NCI-H774 (cell line): ENCODE measurements at places on chromosomes 7 and 10.

DNA sequence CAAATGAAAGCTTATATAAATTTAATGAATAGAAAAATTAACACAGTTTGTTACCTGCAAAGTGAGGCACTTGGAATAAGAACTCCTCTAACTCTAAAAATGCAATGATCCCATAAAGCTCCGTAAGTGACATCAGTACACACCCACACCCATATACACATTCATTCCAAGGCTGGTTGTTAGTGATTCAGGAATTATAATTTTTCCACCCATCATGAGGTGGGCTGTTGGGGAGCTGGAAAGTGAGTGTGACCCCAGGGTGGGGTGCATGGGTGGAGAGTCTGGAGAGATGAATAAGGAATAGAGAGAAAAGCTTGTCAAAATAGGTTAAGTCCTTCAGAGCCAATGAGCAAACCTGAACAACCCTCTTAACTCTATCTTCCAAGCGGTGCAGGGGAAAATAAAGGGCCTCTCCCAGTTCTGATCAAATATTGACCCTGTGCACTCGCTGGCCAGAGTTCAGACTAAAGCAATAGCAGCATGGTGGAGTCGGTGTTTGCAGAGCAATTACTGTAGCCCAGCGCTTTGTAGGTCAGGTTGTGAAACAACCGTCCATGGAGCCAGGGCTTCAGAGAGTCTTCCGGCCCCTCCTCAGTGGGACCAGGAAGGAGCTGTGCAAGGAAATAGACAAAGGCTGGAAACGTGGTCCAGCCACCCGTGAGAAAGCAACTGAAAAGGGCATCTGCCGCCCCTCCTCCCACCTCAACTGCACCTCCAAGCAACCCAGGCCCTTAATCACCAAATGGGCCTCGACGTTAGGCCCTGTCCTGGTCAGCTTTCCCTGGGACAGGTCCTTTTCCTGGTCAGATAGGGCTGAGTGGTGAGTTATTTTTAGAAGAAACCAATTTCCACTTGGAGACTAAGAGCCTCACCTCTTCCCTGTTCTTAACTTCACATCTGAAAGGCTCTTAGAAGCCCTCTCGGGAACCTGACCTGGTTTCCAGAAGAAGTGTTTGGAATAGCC, 61.2 kb downstream of the SH3PXD2A start:
- DNase-seq, result peak; percentile 85

GRCh38 chr7:155962191-155962967, 150.1 kb upstream of the SHH start:
- no peak for DNase-seq

GRCh38 chr10:124378881-124379471, 39.7 kb downstream of the OAT start:
- DNase-seq, result no peak

DNA sequence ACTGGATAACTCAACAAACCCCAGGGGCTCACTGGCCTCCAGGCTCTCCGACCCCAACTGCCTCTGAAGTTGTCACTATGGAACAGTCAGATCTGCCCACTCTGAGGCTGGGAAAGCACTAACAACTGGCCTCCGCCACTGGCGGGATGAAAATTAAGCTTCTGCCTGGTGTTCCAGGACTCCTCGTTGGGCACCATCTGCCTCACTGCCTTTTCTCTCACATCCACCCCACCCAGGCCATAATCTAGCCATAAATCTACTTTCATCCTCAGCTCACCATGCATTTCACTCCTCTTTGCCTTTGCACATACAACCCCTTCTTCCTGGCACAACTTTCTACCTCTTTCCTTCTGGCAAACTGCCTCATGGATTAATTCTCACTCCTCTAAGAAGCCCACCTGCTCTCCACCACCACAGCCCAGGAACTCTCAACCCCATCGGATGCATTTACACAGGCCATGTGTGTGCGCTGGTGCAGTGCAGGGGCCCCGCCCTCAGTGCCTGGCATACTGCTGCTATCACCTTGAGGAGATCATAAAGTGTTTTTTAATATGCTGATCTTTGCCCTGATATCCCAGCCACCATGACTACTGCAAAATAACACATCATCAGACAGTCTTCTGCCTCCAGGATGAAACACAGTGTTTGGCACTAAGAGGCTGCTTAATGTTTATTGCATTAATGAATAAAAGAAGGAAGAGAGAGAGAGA, 4.0 kb downstream of the CDHR1 start:
- DNase-seq, result no peak

DNA sequence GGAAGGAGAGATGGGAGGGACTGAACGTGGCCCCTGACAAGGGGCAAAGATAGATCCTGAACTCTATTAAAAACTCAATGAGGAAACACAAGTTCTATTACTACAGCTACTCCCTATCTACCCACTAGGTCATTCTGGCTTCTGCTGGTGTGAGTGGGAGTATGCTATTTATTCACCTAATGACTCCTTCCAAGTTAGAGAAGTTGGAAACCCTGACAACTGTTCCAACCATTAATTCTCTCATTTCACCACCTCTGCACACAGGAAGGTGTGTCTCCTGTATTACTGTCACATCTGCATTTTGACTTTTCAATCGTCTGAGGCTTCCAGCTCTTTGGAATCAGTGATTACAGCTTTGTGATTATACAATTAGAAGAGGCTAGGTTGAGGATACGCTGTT, 169.4 kb upstream of the ADO start:
- no peak for DNase-seq

GRCh38 chr10:132232023-132232951, 45.5 kb downstream of the DPYSL4 start:
- DNase-seq, result no peak

GRCh38 chr10:131885391-131886165, 15.2 kb upstream of the PPP2R2D start:
- DNase-seq, result no peak

DNA sequence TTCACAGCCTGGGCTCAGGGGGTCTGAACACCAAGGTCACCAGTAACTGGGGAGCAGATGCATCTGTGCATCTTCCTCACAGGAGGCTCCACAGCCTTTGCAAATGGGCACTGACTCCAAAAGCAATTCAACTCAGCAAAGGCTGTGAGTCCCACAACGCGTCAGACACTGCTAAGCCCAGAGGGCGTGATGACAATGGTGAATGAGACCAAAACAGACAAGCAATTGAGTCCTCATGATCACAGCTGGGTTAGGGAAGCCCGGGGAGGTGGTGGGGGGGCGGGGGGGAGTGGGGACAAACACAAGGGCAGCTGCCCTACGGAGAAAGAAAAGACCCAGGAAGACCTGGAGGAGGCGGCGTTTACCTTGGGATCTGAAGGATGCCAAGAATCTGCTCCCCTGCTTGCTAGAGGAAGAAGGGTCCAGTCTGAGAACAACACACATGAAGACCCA, 61.6 kb upstream of the RNF32 start:
- no peak for DNase-seq

DNA sequence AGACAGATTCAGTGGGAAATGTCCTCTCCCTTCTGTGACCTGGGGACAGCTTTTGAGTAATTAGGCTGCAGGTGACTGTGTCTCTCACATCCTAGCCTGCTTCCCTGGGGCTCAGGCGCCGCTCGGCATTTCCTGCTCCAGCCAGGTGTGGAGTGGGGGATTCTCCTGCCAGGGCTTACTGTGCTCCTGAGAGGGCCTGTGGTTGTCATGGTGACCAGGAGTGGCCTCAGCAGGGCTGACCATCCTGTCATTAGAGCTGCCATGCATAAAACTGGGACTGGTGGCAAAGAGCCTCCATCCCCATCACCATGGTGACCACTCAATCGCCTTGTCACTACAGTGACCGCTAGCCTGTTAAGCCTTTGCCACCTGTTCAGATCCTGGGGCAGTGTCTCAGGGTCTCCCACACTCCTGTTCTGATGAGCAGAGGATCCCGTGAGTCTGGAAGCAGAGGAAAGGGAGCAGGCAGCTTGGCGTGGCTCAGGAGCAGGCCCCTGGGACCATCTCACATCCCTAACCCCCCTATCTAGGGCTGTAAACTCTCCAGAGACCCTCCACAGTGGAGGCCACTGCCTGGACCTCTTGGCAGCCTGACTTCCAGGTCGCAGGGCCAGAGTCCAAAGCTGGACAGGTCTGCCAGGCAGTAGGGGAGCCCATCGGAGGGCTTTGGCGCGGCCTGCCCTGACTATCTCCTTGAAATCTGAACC, at the start of gene GCK:
TSS of gene GCK (minus strand) at position 154 of the 707 bp plus-strand sequence. CDS start 486 bp downstream, outside the sequence.
- DNase-seq, result peak; percentile 76

DNA sequence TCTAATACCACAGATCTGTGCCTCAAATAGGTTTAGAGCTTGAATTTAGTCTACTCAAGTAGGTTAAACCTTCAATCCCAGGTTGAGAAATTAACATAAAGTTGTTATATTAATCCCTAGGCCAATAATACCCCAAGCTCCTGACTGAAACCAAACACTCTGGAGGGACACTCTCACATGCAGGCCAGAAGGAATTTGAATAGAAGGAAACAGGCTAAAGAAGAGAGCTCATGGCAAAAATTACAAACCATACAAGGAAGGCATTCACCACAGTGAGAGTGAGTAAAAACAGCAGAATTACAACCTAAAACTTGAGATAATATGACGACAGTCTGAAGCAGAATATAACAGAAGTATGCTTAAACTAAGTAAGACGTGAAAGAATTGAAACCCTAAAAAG, 76.1 kb upstream of the PDK4 start:
- no peak for DNase-seq

DNA sequence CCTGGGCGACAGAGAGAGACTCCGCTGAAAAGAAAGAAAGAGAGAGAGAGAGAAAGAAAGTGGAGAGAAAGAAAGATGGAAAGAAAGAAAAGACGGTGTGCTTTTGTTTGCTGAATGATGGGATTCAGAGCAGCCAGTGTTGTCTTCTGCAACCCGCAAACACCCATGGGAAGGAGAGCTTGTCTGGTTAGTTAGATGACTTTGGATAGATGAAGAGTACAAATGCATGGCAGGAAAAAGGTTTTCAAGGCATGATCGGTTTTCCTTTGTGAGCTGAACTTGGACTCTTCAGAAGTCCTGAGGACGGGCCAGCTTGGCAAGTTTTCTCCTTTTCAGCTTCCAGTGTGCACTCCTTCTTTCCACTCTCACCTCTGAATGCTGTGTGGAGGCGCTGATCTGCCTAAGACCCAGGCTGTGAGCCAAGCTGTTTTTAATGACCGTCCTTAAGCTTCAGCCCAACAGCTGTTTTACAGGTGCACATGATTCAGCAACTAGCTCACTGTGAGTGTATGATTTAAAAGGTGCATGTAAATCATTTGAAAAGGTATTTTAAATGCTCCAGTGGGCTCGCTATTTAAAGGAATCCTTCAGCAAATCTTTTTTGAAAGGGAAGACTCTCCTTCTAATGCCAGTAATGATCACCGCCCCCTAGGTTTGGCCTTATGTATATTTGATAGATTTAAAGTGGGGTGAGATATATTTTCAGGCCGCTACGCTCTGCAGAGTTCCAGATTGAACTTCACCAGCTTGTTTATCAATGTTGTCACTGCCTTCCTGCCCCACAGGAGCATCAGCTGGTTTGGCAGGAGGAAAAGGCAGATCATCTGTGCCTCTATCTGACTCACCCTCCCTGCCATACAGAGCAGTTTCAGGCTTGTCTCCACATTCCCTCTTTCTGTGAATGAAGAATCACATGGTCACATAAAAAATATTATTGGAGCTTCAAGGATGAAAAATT, 115.0 kb downstream of the PLXDC2 start:
- DNase-seq, result peak; percentile 32

GRCh38 chr10:52965938-52966401, 193.4 kb upstream of the MBL2 start:
- DNase-seq, result no peak

DNA sequence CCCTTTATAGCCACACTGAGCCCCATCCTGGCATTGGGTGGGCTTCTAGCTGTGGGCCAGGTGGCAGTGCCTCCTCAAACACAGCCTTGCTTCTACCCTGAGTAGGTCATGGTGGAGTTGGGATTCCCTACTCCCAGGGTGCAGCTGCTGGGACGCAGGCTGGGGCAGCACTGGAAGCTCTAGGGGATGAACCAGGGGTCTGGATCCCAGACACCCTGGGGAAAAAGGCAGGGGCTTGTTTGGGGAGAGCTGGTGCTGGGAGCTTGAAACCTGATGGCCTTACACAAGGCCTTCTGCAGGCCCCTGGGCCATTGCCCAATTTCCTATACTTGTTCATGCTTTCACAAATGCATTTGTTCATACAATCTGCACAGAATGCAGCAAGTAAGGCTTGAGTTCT, 103.7 kb upstream of the CTBP2 start:
- no peak for DNase-seq

DNA sequence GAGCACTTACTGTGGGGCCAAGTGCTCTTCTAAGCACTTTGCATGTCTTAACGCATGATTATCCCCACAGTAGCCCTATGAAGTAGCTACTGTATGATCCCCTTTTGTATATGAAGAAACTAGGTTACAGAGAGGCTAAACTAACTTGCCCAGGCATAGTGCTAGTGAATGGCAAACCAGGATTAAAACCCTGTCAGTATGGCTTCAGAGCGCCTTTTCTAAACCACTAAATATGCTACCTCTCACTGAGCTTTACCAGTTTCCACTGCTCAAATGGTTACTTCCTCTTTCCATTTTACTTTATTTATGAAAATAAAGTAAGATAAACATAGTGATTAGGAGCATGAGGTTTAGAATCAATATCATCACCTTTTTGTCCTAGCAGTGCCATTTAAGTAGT, 73.6 kb downstream of the PODXL start:
- no peak for DNase-seq

- no peak for DNase-seq
Observed at GRCh38 chr10:71799608-71800453, 26.5 kb upstream of the VSIR start.

DNA sequence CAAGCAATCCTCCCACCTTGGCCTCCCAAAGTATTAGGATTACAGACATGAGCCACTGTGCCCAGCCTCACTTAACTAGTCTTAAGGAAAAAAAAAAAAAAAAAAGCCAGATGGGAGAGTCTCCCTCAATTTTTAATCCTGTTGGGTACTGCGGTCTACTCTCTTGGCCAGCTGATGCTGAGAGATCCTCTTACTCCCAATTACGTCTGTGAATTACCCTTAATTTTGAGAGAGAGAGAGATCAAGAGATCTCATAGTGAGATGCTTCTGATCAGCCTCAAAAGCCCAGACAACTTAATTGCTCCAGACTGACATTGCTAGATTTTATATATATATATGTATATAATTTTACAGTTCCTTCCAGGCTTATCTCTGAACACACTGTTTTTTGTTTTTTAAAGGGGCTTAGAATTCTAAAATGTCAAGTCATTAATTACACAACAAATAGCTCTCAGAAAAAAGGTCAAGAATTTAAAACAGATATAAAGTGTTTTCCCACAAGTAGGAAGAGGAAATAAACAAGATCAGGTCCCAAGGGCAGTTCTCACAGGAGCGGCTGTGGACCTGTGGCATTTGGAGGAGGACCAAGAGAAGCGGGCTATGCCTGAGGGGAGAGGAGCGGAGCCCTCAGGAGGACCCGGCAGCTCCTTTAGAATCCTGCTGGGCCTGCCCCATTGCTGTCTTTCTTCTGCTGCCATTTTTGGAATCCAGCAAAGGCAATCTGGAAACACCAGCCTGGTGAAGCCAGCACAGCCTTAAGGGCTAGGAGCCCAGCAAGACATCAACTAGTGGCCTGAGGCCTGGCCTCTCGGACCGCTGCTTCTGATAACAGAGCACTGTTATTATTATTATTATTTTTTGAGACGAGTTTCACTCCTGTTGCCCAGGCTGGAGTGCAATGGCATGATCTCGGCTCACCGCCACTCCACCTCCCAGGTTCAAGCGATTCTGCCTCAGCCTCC, 30.1 kb downstream of the DENND2A start:
- DNase-seq, result no peak
